ENCODE measurements at places on chromosomes 11 and 22. TPM values are rescaled to one million over a fixed set of nuclear protein-coding genes. Genes with fewer than 3 reads are reported as not detected.

- DNase-seq = no peak
- H3K4me3 ChIP-seq = no peak overlapping the region
- H3K4me1 ChIP-seq = peaks cover 9% of the 10 kb centered on the region
- H3K27ac ChIP-seq = no peak overlapping the region
- no peaks in the 10 kb centered on the region for H3K36me3 ChIP-seq
These were observed 170.8 kb downstream of the MN1 start for GRCh38 chr22:27630754-27631153.

DNA sequence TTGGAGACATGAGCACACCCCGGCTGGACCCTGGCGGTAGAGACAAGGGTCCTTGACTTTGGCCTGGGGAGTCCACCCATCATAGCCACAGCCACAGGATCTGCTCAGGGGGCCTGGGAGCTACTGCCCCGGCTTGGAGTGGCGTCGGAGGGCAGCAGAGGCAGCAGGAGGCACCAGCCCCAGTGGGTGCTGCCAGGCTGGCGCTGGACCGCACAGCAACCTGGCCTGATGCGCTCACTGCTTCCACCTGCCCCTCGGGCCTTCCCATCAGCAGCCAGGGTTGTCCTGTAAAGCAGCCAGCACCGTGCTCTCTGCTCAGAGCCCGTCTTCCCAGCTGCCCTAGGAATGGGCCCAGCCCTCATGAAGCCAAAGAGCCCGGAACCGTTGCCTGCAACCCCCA is 21.9 kb downstream of the SULT4A1 start:
- peaks cover 6% of the 10 kb centered on the region for H3K27me3 ChIP-seq
- no peaks in the 10 kb centered on the region for H3K4me1 ChIP-seq
- DNase-seq = no peak
- H3K4me3 ChIP-seq = no peak overlapping the region
- no peak overlapping the region for H3K27ac ChIP-seq
- no peaks in the 10 kb centered on the region for H3K36me3 ChIP-seq

INS gene
- total RNA-seq = not detected

DNA sequence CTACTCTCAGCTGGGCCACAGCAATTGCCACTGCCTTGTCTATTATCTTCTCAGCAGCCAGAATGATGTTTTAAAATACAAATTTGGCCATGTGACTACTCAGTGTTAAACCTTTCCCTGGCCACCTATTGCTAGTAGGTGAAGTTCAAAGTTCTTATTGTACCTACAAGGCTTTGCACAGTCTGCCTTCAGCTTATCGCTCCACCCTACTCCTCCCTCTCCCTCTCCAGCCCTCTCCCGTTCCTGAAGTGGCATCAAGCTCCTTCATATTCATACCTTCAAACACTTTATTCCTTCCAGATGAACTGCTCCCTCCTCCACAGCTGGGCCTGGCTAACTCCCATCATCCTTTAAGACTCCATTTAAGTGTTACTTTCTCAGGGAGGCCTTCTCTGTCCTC is 37.3 kb downstream of the OR10A6 start:
- H3K4me1 ChIP-seq = no peaks in the 10 kb centered on the region
- no peaks in the 10 kb centered on the region for H3K36me3 ChIP-seq
- no peak overlapping the region for H3K4me3 ChIP-seq
- no peak overlapping the region for H3K27ac ChIP-seq
- no peak for DNase-seq
- H3K27me3 ChIP-seq = no peaks in the 10 kb centered on the region

GRCh38 chr11:115170133-115170815 is 333.9 kb downstream of the CADM1 start:
- no peaks in the 10 kb centered on the region for H3K27me3 ChIP-seq
- DNase-seq = peak; percentile 19
- H3K4me1 ChIP-seq = no peaks in the 10 kb centered on the region
- H3K4me3 ChIP-seq = no peak overlapping the region

Measured in K562 (cell line).